ENCODE measurements at places on chromosomes 7 and 10.

DNA sequence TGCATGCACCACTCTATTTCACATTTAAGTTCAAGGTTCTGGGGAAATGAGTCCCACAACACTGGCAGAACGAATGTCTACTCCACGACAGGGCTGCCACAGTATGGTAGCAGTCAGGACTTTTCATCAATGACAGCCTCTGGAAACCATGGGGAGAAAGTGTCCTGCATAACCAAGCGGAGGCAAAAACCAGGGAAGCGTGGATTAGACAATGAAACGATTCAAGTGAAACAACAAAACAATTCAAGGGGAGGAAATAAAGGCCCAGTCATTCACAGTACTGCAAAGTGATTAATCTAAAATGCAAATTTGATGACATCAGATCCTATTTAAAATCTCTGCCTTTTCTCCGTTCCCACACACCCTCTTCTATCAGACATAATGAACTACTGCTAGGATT, 168.2 kb downstream of the DPY19L1 start:
- DNase-seq = no peak

DNA sequence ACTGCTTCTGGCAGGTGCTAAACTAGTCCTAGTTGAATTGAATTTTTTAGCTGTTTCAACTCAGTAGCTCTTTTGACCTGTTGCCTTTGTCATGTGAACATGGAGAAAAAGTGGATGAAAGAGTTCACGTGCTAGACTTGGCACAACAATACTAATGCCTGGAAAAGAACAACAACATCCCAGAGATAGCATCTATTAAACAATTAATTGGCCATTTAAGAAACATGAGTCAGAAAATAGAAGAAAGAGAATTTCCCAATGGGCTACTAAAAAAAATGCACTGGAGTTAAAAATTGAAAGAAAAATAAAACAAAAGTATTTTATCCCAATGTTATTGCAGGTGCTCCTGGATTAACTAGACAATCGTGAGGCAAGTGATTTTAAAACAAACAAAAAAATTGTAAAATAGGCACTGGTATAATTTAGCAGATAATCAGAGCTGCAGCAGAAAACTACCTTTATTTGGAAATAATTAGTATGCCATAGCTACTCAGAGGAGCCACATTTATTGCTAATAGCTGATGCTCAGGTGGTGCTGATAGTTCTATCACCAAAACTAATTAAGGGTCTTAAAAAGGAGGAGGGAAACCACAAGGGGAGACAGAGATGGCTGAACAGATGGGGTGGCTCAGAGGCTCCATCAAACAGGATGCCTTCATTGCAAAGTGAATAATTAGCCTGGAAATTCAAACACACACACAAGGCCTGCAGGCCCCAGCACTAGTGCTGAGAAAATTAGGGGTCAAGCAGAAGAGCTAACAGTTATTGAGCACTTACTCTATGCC, 17.6 kb downstream of the CCDC71L start:
- DNase-seq = no peak

DNA sequence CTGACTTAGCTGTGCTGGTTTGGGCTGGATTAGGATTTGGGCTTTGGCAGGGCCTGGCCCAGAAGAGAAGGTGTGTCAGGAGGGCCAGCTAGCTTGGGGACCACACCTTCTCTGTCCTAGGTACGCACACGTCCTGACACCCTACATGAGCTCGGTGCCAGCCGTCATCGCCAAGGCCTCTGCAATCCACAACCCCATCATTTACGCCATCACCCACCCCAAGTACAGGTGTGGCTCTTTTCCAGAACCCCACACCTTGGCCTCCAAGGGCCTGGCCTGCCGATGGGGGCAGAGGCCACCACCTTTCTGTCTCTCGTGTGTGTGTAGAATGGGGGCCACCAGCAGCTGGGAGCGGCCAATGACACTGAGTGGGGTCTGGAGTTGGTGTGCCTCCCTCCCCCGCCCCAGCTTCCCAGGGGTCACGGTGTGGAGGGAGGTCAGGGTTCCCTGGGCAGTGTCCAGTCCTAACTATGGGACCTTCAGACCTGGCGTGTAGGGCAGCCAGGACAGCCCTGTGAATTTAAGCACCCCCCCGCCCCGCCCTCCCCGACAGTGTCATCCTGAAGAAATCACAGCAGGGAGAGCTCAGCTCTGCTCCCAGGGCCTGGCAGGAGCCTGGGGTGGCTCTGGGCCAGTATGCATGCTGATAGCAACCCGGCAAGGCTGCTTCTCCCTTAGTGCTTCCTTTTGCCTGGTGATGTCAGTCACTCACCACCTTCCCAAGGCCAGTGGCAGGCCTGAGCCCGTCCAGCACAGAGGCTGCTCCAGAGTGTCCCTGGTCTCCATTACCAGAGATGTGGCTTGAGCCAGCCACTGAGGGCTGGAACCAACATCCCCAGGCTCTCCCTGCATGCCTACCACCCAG, 6.9 kb upstream of the LDB3 start:
- no peak for DNase-seq

DNA sequence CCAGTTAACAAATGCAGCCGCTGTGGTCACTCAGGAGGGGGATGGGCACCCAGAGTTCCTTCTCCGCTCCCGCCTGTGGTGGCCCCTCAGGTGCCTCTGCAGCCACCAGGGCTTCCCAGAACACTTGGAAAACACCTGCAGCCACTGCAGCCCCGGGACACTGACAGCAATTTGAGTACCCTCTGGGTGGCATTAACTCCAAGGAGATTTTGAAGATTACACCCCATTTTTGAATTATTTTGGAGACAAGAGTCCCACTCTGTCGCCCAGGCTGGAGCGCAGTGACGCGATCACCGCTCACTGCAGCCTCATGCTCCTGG, 32.2 kb downstream of the IL15RA start:
- no peak for DNase-seq

DNA sequence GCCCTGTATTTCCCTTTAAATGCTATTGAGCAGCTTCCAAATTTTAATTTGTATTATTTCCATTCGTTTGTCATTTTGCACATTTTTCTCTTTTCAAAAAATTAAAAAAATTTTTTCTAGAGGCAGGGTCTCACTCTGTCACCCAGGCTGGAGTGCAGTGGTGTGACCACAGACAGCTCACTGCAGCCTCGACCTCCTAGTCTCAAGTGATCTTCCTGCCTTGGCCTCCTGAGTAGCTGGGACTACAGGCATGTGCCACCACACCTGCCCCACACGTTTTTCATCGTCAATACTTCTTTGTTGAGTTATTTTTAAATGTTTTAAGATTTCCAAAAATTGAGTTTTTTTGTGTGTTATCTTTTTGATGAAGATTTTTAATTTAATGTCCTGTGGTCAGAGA, 4.7 kb downstream of the RPA3 start:
- DNase-seq = no peak

GRCh38 chr7:98014830-98015229, 24.8 kb upstream of the OCM2 start:
- DNase-seq = no peak

DNA sequence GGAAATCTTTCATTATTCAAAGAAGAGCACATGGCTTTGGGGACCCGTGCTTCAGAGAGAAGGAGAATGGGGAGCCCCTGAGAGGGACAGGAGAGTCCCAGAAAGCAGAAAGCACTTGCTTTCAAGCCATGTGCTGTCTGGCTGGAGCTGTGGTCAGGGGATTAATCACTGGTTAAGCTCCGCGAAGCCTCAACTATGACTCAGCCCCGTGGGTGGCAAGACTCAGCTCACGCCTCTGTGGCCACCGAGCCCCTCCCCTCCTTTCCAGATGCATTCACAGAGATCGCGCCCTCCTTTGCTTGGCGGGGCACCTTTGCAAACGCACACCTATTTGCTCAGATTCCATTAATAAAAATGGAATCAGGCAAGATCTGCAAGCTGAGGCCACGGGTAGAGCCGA, 202.9 kb upstream of the TCERG1L start:
- no peak for DNase-seq

- no peak for DNase-seq
Observed at GRCh38 chr10:124347956-124348355, 70.8 kb downstream of the OAT start.

DNA sequence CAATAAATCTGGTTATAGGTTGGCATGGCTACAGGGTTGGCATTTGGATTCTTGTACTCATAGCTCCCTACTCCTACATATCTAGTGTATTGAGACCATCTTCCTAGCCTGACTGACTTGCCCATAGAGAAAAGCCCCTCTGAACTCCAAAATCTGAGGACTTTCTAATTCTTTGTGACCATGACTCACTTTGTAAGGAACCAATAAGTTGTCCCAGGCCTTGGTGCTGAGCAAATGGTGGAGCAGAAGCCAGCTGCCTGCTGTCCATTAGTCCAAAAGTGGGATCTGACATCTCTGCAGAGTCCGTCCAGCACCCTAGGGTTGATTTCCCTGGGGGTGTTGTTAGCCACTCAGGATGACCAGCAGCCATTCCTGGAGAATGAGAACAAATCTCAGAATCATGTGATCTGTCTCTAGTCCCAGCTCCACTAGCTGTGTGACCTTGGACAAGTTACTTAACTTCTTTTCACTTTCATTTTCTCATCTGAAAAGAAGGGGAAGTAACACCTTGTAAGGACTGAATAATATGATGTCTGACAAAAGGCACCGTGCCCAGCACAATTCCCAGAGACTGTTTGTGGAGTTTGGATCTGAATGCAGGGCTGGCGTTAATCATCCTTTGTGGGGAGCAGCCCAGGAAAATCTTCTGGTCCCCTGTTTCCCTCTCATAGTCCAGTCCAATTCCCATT, 44.1 kb downstream of the MTURN start:
- DNase-seq = no peak

- DNase-seq = no peak
Observed at GRCh38 chr7:81503336-81503735, 266.5 kb downstream of the HGF start.

- DNase-seq = no peak
Observed at GRCh38 chr10:60820093-60820754, 41.9 kb downstream of the CDK1 start.

DNA sequence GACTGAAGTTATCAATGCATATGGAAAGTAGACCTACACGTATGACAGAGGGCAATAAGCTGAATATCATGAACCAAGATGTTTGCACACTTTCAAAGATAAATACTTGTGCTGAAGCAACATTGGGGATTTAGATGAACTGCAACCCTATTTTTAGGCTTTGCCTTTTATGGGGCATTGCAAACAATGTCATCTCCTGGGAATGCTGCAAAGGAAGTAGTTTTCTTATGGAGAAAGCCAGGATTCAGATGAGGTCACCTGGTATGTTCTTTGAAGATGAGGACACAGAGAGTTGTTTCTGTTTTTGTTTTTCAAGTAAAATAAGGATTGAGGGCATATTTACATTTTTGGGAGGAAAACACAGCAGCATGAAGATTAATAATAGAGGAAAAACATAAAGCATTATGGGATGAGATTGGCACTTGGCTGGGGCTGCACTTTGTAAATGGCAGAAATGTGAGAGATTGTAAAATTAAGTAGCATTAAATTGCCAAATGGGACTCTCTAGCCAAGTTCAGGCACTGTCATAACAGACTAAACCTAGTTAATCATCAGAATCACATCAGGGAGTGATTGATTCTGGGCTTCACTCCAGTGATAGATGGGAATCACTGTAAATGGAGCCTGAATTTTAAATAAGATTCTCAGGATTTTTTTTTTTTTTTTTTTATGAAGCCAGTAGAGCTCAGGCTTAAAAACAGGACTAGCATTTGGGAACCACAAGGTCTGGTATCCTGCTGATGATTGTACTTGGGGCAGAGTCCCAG, 63.1 kb downstream of the MALRD1 start:
- no peak for DNase-seq

- DNase-seq = no peak
Observed at GRCh38 chr7:105016068-105016708, 2.2 kb downstream of the KMT2E start.

GRCh38 chr10:127881262-127881661, 11.5 kb downstream of the CLRN3 start:
- no peak for DNase-seq

DNA sequence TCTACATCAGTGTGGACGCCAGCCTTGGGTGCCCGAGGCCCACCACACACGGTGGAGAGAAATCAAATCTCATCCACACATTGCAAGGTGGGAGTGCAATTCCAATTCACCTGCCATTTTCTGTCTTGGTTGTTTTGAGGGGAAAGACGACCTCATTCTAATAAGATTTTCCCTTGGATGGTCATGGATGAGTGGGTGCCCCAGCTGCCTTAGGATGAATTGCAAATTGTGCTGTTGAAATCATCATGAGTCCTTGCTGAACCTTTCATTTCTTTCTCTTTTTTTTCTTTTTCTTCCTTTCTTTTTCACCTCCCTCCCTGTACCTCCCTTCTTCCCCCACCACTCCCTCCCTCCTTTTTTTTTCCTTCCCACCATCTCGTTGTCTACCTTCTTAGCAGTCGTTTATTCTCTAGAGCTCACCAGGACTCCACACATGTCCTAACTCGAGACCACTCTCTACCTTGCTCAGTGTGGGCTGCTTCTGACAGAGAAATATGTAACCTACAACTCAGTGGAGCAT, 266.9 kb upstream of the NFE2L3 start:
- no peak for DNase-seq

- no peak for DNase-seq
Observed at GRCh38 chr7:141928845-141929195, 12.6 kb downstream of the OR9A4 start.

DNA sequence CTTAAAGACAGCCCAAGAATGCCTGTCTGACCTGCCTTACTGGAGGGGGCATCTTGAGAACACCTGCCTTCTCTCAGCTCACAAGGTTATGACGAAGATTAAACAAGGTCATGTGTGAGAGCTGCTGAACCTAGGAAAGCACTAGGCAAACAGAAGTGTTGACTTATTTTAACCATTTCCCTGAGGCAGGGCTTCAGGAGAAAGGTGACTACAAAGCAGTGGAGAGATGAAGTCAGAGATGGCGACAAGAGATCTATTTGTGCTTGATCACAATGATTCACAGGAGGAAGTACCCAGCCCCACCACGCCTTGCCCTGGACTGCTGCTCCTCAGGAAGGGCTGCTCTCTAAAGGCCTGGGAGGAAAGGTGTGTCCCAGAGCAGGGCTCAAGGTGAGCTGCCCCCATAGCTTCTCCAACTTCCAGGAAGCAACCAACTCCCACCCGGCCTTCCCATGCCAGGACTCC, 27.8 kb downstream of the STN1 start:
- no peak for DNase-seq

GRCh38 chr7:158473221-158473620, 114.4 kb downstream of the PTPRN2 start:
- no peak for DNase-seq

DNA sequence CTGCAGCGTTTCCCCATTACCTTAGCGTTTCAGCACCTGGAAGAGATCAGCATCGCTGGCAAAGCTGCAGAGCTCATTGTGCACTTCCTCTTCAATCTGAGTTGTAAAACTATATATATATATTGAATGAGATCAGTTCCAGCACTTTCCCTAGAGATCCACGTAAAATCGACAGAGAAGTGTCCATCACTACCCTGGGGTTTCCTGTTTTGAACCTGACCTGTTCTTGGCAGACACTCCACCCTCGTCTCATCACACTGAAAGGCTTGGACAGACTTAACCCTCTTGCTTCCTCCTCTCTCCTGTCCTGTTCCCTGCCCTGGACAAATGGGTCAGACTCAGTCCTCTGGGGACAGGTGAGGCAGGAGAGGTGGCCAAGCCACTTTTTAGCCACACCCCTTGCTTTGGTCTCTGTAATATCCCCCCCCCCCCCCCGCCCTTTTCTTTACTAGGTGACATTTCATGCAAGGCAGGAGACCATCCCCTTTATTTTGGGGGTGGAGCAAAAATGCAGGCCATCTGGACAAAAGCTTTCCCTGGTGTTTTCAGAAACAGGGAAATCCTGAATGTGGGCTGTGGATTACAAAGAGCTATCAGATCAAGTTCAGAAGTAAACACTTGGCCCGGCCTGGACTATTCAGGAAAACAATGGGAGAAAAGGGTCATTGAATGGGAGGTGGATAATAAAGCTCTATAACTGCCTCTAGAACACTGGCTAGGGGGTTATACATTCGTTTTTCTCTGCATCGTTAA, 83.7 kb upstream of the KDM7A start:
- DNase-seq = no peak

- no peak for DNase-seq
Observed at GRCh38 chr10:131280101-131280500, 31.4 kb downstream of the TCERG1L start.
